ENCODE measurements at places on chromosomes 2 and 18.

DNA sequence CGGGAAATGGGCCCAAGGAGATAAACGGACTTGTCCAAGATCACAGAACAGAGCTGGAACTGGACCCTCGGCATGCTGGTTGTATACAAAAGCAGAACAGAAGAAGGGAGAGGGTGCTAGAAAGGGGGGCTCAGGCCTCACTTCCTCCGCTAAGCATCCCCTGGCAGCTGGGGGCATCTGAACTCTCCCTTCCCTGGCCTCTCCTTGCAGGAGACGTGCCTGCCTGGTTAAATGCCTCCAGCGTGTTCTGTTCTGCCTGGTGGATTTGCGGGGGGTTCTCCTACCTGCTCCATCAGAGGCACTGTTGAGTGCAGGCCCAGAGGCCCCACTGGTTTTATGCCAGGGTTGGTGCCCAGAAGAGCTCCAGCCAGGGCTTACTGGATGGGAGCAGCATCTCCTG lies 124.7 kb downstream of the ZFP36L2 start:
- no peak for DNase-seq

GRCh38 chr2:106147665-106148064 lies 46.4 kb downstream of the UXS1 start:
- DNase-seq, result no peak

GRCh38 chr18:32460171-32460731 lies 10.4 kb downstream of the GAREM1 start:
- DNase-seq, result no peak

DNA sequence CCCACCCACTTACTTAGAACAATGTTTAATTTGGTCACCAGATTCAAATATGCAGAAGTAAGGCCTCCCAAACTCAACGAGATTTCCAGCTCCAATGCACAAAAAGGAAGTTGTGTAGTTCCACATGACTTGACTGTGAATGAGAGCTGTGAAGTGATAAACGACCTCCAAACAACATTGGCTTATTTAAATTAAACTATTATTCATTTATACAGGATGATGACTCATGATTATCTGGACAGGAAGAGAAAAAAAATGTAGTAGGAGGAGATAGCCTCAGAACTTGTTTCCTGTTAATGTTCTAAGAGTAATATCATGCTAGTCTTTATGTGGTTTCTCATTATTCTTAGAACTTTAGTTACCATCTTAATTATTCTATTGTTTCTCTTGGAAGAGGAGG lies 237.3 kb downstream of the C1D start:
- DNase-seq, result no peak

DNA sequence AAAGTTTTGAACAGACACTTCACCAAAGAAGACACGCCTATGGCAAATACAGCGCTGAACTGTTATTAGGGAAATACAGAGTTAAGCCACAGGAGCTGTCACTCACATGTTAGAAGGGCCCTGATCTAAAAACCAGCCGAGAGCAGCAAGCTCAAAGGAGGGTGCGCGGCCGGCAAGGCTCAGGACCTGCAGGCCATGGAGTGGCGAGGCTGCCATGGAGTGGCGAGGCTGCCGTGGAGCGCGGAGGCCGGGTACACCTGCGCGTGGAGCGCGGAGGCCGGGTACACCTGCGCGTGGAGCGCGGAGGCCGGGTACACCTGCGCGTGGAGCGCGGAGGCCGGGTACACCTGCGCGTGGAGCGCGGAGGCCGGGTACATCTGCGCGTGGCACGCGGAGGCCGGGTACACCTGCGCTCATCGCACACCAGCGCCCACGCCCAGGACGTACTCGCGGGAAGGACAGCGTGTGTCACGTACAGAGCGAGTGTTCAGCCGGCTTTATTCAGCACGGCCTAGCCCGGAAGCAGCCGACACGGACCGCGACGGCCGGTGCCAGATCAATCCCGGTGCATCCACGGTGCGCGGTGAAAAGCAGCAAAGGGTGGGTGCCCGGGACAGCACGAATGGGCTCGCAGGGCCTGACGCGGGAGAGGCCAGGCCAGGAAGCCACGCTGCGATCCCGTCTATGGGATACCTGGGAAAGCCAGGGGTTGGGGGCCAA lies 68.8 kb downstream of the SLC66A2 start:
- no peak for DNase-seq

DNA sequence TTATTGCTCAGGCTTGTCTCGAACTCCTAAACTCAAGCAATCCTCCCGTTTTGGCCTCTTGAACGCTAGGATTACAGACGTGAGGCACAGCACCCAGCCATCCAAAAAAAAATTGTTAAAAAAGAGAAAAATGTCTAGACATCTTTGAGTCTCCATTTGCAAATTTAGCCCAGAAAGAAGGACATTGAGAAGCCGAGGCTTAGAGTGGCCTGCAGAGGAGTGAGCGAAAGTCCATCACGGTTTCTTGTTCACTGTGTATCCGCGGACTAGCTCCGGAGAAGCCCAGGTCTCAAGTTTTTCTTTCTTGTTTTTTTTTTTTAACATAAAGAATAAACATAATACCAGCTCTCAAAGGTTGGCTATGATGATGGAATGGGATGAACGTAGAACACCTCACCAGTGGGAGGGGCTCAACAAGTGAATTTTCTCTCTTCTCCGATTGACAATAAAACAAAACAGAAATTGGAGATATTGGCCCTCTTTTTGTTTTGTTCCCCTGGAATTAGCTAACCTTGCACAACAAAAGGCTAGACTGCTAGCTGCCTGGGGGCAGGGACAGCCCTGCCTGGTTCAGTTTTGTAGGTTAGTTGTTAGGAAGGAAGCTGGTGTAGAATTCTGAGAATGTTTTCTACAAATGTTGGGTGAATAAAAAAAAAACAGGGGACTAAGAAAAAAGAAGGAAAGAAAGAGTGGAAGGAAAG lies 163.4 kb downstream of the MYCN start:
- DNase-seq, result no peak

GRCh38 chr18:13120983-13121441 lies 97.5 kb upstream of the LDLRAD4 start:
- no peak for DNase-seq

GRCh38 chr2:129906861-129907235 lies 72.6 kb upstream of the RAB6C start:
- DNase-seq, result no peak

DNA sequence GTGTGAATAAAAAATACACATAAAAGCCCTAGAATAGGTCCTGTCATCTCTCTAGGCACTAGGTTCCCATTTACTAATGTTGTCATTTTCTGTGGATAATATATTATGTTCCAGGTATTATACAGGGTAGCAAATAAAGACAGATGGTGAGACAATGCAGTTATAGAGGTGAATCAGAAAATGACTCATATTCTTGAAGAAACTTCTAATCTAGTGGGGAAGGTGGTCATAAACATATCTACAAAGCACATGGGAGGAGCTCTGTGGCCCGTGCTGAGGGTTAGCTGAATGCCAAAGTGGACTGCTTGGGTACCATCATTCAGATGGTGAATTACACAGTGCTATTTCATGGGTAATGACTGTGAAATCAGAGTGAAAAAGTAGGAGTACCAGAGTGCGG lies 700.9 kb downstream of the ERBB4 start:
- no peak for DNase-seq
